ENCODE measurements at places on chromosomes 6 and 20.

GRCh38 chr6:73854998-73855718 lies 159.2 kb downstream of the CD109 start:
- DNase-seq: no peak

DNA sequence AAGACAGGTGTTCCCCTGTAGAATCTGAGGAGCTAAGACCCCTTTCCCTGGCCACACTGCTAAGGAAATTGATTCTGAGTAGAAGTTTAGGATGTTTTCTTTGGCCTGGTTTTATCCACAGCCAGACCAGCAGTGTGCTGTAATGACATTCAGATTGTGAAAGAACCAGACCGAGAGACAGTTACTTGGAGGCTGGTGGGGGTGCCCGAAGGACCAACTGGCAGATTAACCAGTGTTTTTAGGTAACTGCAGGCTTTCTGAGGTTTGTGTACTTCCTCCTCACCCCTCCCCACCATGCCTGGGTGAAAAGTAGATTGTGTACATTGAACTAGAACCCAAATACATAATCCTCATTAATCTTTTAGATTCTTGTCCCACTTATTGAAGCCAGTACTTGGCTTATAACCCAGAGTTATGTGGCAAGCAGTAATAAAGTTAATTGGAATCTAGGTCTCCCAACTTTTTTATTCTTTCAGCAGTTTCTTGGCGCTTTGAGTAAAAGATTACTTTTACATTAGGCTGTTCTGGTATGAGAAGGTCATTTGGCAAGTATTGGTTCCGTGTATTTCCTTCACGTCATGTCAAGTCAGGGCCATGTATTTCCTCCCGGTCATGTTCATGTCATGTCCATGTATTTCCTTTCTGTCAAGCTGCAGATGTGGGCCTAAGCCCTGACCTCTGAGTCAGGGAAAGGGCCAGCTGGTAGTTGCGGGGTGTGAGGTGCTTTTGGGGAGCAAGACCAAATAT lies 93.7 kb downstream of the TCP11 start:
- no peak for DNase-seq

GRCh38 chr20:61571221-61571620 lies 319.2 kb downstream of the CDH4 start:
- no peak for DNase-seq

DNA sequence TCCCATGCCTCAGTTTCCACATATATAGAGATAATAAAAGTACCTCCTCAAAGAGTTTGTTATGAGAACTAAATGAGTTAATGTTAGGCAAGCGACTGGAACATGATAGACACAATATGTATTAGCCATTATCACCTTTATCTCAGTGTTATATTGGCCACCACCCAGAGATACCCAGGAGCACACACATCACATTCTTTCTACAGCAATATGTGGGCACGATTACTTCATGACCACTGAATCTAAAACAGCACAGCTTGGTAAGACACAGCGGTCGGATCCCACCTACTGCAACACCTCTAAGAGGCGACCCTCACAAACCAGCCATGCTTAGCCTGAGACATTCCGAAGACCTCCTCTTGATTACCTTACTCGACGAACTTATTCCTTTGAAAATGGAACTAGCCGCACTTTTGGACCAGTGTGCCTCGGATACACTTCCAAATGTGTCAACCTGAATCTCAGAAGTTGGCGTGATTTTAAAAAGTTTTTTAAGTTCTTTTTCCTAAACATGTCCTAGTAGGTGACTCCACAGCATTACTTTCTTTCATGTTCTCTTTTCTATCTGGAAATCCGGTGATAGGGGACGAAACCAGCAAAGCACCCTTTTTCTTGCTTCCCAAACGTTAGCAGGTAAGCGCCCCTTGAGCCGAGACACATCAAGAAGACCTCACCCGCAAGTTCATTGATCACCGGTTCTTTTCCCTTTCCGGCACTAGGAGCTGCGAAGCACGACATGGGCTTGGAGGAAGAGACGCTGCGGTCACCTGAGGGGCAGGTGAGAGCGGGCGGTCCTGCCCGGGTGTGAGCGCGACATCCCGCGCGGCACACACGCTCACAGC lies 923 bp downstream of the GMDS start:
- DNase-seq: no peak

DNA sequence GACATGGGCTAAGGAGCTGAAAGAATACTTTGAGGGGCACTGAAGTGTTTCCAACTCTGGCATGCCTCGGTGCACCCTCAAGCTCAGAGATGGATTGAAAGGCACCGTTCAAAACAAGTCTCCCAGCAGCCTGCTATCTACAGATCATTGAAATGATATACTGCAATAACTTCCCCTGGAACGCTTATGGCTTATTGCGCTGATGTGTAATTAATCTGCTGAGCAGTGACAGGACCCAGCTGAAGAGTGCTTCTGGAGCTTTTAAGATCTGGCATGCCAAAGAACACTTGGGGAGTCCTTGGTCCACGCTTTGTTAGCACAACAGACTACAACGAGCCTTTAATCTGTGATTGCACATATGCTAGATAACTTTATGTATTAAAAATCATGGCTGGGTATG lies 708.2 kb downstream of the PRKN start:
- no peak for DNase-seq

DNA sequence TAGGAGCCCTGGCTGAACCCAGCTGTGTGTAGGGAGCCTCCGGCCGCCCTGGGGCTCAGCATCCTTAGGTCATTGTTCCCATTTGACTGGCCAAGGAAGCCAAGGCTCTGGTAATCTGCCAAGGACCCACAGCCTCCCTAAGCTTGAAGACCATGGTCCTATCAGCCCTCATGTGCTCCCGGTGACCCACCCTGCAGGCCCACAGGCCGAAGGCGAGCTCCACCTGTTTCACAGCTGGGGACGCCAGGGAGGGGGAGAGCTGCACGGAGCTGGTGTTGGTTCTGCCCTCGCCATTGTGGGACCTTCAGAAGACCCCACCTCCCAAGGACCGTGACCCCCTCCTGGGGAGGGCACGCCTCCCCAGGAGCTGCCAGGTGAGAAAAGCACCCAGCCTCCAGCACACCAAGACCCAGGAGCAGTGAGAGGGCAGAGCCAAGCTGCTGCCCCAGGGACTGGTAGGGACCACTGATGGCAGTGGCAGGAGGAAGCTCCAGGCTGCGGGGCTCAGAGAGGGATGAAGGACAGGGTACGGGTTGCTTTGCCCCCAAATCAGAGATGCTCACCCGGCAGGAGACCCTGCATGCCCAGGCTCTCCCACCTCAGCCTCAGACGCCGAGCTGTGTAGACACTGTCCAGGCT lies 30.7 kb upstream of the MRGBP start:
- no peak for DNase-seq

- DNase-seq: no peak
Measured at GRCh38 chr6:75620381-75621304, 19.0 kb downstream of the SENP6 start.

DNA sequence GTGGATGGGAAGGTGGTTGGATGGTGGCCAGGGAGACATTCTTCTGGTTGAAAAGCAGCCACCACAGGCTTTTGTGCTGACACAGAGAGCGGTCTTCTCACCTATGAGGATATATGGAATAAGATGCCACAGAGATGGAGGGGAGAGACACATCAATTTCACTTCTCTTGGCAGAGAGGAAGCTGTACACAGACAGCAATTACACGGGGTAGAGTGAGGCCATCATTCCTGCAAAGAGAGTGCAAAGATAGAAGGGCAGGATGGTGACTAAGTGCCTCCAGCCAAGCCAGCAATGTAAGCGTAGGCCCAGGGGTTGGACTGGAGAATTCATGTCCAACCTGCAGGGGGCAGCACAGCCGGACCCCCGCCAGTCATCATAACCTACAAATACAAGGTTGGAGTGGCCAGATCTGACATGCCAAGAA lies 56.4 kb downstream of the NRN1 start:
- no peak for DNase-seq

GRCh38 chr6:72828904-72829303 lies 207.0 kb downstream of the KCNQ5 start:
- DNase-seq: no peak

DNA sequence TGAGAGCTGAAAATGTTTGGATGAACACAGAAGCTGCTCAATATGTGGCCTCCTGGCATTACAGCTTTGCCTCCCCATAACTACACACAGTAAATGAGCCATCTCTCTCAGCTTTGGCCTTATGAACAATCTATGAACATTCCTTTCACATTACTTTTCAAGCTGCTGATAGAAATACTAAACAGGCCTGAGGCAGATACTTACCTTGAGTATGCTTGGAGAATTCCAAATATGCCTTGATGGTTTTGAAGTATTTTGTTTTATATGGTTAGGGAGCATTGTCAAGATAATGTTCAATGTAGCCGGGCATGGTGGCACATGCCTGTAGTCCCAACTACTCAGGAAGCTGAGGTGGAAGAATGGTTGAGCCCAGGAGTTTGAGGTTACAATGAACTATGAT lies 104.5 kb downstream of the CD24 start:
- no peak for DNase-seq

DNA sequence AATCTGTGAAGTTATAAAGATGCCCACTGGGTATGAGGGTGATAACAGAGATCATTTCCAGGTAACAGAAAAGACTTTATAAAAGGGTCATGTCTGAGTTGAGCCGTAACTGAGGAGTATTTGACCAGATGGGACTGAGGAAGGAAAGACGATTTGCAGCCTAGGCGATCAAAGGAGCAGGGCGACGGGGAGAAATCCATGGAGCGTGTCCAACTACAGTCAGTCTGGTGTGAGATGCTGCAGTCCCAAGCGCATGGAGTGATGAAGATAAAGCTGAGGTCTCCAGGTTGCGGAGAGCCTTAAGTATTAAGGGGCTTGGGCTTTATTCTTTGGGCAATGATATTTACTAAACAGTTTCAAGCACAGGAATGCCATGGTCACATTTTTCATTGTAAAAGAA lies 166.7 kb downstream of the PRKN start:
- no peak for DNase-seq

DNA sequence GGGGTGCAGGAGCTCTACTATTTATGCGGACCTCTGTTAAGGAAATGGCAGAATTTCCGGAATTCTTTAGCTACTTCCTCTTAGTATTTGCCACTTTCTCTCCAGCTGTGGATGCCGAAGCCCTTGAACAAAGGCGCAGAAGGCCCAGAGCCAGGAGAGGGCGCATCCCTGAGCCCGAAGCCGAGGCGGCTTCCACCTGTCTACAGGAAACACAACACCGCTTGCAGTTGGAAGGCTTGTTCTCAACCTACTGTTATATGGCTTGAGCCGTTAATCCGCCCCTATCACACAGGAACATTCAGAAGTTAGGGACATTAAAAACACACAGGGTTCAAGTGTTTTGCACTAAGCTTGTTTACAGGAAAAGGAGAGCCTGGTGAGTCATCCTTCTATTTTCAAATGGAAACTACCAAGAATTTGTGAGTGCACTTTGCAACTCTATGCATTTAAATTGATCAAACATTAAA lies 417.1 kb downstream of the BCKDHB start:
- DNase-seq: no peak

DNA sequence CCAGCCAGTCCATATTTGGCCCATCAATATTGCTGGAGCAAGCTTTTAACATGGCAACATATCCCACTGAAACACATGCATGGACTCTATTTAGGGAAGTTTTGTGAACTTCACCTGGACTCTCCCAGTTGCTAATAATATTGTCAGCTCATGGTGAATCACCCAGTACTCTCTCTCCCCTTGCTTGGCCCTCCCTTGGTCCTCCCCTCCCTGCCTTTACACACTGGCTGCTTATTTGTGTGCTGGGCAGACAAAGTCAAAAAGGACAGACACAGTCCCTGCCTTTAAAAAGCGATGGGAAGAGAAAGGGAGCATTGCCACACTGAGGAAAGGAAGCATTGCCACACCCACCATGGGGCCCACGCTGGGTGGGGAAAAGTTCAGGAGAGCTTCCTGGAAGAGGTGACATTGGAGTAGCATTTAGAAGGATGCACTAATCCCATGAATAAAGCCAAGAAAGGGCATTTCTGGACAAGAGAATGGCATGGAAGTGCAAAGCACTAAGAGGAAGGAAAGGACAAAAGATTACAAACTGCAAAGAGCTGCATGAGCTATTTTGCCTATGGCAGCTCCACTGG lies 143.4 kb upstream of the EXOC2 start:
- no peak for DNase-seq

GRCh38 chr6:47483516-47483852 lies 5.9 kb downstream of the CD2AP start:
- no peak for DNase-seq

DNA sequence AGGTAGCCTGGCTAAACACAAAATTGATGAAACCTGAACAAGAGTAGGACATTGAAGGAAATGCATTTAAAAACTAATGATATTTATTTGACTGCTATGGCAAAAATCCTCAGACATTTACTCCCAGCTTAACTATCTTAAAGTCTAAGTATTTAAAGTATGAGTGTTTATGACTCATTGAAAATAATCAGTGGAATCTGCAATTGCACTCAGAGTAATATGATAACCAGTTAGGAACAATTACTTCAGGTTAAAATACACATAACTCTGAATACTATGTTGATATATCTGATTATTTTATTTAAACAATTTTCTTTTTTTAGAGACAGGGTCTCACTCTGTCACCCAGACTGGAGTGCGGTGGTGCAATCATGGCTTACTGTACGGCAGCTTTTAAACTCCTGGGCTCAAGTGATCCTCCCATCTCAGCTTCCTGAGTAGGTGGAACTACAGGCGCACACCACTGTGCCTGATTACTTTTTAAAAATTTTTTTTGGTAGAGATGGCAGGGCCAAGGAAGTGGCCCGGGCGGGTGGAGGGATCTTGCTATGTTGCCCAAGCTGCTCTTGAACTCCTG lies 43.9 kb downstream of the FILIP1 start:
- no peak for DNase-seq

DNA sequence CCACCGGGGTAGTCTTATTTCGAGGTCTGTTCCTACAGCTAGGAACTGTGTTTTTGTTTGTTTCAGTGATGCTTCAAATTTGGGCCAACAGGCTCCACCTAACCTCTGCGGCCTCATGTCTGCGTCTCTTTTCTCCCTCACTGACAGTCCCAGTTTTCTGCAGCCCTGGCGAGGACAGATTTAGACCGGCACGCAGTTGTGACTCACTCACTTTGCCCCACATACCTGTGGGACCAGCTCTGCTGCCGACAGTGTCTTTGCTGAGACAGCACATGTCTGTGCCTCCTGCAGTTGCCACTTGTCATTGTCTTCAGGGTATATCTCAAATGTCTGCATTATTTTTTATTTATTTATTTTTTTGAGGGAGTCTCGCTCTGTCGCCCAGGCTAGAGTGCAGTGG lies 29.2 kb downstream of the OSBPL2 start:
- DNase-seq: no peak

- no peak for DNase-seq
Measured at GRCh38 chr20:64253000-64253383, 2.6 kb upstream of the PCMTD2 start.

DNA sequence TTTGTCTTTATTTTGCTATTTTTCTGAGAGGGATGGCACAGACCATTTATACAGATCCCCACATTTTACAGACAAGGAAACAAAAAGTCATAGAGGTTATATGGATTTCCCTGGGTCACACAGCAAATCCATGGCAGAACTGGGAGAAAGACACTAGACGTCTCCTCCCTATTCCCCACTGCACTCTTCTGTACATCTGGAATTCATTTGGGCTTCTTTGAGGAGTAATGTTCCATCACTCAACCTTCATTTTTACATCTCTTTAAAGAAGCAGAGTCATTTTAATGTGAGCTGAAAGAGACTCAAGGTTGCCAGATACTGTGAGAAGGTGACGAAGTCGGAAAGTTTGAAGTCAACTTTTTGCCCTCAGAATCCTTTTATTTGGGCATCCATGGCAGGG lies 207.3 kb downstream of the OTOR start:
- DNase-seq: no peak

Measured in stimulated activated CD4-positive, alpha-beta T cell treated with anti-CD3 and anti-CD28 coated beads, Interleukin-12 subunit alpha, Interleukin-12 subunit beta, amount 100 ng/mL, for 24 hours (primary cell).